Astrocyte of the hippocampus (primary cell): ENCODE measurements at places on chromosomes 4 and X.
A peak's percentile ranks its signal among the peaks of the same experiment; 100 is the strongest.

GRCh38 chrX:133337250-133337649, 78.0 kb downstream of the GPC4 start:
- DNase-seq, result no peak

- peak; percentile 91 for DNase-seq
Measured at GRCh38 chr4:41142376-41143310, 71.7 kb downstream of the APBB2 start.

- peak; percentile 78 for DNase-seq
Measured at GRCh38 chr4:133156096-133156495, 7.0 kb downstream of the PCDH10 start.

- DNase-seq, result no peak
Measured at GRCh38 chr4:101711590-101712260, 78.8 kb upstream of the BANK1 start.

GRCh38 chr4:146032234-146032860, 93.7 kb upstream of the ZNF827 start:
- DNase-seq, result no peak

DNA sequence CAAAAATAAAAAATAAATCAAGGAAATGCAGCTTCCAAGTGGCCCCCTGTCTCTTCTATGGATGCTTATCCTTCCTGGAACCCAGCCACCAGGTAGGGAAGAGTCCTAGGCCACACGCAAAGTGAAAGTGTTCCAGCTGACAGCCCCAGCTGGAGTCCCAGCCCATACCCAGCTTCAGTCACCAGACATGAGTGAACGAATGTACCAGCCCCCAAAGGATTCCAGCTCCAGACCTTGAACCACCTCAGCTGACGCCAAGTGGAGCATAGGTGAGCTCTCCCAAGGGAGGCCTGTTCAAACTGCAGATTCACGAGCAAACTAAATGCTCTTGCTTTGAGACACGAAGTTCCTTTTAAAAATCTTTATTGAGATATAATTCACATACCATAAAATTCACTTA, 62.0 kb downstream of the BCOR start:
- DNase-seq, result no peak

GRCh38 chr4:19520939-19521520, 730.7 kb upstream of the SLIT2 start:
- no peak for DNase-seq

DNA sequence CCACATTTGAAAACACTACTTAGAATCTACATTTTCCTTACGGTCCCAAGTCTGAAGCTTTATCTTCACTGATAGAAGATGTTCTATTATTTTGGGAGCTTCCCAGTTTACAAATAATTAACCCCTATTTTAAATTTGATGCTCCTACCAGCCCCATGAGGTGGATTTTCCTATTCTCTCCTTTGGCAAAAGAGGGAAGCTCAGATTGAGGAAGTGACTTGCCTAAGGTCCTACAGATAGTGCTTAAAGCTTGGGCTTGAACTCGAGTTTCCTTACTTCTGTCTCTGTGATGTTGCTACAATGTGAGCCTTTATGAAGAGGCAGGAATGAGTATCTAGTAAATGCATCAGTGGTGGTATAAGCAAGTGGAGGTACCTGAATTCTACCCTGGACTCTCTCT, 27.5 kb downstream of the HEPH start:
- DNase-seq, result no peak

DNA sequence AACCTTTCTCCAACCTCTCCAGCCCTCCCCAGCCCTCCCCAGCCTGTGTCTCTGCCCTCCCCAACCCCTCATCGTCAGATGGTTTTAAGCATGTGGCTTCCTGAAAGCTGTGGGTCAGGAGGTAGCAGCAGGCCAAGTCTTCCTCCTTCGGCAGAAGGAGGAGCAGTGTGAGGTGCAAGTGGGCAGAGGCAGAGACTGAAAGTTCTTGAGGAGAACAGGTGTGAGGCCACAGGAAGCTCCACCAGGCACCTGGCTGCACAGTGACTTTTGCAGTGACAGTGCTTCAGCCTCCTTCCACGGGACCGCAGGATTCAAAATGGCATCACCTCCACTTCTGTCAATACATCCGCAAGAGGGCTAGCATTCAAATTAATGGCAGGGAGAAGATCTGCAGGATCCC, 203.9 kb upstream of the LEF1 start:
- no peak for DNase-seq

- DNase-seq, result no peak
Measured at GRCh38 chr4:184409911-184410692, 64.2 kb downstream of the IRF2 start.

DNA sequence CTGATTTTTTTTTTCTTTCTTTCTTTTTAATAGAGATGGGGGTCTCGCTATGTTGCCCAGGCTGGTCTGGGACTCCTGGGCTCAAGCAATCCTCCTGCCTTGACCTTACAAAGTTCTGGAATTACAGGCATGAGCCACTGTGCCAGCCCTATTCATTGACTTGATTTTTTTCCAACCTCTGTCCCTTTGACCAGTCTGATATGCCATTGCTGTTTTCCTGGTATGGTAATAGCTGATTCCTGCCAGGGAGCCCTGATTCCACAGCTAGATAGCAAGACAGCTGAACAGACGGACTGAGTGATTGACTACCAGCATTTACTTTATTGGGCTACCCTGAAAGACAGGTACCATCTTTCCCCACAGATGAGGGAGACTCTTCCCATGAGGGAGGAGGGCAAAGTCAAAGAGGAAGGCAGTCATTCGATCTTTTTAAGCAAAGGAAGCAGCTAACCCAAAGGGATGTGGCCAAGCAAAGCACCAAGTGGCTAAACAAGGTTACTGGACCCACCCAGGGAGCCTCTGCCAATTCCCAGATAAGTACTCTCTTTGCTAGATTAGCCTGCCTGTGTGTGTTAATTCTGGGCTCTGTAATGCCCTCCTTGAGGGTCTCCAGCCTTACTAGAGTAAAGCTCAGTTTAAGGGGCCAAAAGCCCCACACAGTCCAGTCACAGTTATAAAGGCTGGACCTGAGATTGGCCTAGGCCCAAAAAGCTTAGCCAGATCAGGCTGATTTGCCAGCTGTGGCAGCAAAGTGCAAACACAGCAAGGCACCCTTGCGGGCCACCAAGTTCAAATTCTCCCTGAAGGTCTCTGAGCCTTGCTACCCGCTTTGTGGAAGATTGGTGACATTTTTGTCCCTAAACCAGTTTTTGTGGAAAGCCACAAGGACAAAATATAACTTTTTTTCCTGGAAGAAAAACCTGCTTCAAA, 192.4 kb upstream of the GPC4 start:
- DNase-seq, result peak; percentile 2

- no peak for DNase-seq
Measured at GRCh38 chr4:141246683-141247429, 26.2 kb downstream of the ZNF330 start.

DNA sequence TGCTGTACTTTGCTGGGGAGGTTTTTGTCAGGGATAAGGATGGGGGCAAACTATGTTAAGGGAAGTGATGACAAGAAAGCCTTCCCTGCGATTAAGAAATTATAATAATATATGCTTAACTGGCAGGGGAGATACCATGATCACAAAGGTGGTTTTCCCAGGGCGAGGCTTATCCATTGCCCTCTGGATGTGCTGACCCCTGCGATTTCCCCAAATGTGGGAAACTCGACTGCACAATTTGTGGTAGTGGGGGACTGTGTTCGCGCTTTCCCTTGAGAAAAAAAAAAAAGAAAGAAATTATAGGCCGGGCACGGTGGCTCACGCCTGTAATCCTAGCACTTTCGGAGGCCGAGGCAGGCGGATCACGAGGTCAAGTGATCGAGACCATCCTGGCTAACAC, 24.5 kb downstream of the SLC25A43 start:
- peak; percentile 20 for DNase-seq

- DNase-seq, result peak; percentile 31
Measured at GRCh38 chrX:7987160-7988012, 60.2 kb upstream of the PNPLA4 start.

DNA sequence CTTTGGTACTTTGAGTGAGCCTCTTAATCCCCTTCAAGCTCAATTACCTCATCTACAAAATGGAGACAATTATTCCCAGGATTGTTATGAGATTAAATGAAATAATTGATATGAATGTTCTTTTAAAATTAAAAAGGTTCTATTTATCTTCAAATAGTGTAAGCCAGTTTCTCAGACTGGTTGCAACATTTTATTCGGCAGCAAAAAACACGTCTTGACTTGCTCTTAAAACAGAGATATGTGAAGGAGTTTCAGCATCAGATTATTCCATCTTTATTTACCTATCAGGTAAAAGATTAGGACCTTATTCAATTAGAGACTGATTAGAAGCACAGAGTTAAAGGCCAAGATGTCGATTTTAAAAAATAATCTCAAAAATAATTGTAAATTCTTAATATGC, 10.5 kb downstream of the NDNF start:
- no peak for DNase-seq

- DNase-seq, result no peak
Measured at GRCh38 chr4:73133784-73134183, 64.3 kb upstream of the COX18 start.

DNA sequence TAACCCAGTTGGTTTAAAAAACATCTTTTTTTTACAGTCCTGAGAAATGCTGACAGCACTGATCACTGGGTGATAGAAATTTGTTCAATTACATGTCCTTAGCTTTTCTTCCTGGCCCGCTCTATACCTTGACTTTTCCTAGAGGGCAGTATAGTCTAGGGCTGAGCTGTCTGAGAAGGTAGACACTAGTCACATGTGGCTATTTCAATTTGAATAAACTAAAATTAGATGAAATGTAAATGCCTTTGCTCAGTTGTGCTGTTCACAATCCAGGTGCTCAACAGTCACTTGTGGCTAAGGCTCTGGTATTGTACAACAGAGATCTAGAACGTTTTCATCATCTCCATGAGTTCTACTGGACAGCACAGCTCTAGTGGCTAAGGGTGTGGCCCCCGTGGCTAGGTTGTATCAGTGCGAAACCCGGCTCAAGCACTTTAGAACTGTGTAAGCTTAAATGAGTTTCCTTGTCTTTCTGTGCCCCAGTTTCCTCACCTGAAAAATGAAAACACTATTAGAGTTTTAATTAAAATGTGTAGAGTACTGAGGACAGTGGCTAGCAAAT, 111.6 kb upstream of the WDR17 start:
- DNase-seq, result no peak

DNA sequence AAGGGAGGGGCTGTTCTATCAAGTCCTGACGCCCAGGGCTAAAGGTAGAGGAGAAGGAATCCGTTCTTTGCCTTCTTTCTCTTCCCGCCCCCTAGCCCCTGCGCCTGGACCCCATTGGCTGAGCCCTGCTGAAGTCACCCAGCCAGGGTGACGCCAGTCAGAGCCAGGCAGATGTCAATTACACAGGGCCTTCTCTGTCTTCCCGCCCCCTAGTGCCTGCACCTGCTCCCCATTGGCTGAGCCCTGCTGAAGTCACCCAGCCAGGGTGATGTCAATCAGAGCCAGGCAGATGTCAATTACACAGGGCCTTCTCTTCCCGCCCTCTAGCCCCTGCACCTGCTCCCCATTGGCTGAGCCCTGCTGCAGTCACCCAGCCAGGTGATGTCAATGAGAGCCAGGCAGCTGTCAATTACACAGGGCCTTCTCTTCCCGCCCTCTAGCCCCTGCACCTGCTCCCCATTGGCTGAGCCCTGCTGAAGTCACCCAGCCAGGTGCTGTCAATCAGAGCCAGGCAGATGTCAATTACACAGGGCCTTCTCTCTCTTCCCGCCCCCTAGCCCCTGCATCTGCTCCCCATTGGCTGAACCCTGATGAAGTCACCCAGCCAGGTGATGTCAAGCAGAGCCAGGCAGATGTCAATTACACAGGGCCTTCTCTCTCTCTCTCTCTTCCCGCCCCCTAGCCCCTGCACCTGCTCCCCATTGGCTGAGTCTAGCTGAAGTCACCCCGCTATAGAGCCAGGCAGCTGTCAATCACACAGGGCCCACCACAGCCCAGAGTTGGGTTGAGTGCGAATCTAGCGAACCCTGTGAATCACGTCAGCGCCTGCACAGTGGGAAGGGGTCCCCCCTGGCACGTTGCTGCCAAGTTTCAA, 46.4 kb downstream of the ASMT start:
- no peak for DNase-seq

GRCh38 chr4:83272900-83273299, 11.7 kb downstream of the COQ2 start:
- no peak for DNase-seq

DNA sequence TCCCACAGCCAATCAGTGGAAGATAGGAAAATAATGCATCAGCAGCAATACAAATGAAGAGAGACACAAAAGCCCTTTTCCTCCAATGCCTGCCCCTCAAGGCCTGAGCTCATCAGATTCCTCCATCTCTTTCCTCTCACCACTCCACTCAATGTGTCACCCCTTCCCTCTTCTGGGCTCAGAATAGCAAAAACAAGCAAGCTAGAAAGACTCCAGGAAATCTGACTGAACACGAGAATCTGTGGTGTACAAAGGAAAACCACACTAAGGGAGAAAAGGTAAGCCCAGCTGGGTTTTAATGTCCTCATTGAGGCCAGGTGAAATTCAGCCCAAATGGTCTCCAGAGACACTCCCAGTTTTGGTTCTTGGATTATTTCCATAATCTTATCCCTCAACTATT, 46.3 kb downstream of the ARHGEF9 start:
- DNase-seq, result no peak

GRCh38 chr4:187396106-187396505, 599.5 kb upstream of the ZFP42 start:
- DNase-seq, result no peak

- DNase-seq, result no peak
Measured at GRCh38 chrX:133965321-133965720, 20.1 kb downstream of the GPC3 start.

DNA sequence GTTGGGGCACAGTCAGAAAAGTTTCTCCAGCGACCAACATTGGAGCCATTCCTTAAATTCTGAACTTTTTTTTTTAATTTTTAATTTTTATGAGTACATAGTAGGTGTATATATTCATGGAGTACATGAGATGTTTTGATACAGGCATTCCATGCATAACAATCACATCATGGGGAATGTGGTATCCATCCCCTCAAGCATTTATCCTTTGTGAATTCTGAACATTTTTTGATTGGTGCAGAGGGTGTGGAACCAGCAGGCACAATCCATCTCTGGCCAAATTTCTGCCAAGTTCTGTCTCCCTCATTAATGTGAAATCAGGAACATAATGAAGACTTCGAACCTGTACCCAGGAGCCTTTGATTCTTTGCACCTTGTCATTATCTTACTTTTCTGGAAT, 267.0 kb downstream of the FRMPD4 start:
- DNase-seq, result peak; percentile 21

GRCh38 chrX:109840585-109840984, 107.5 kb upstream of the ACSL4 start:
- peak; percentile 89 for DNase-seq

- DNase-seq, result peak; percentile 16
Measured at GRCh38 chr4:103786014-103786413, 66.2 kb upstream of the TACR3 start.

- DNase-seq, result peak; percentile 57
Measured at GRCh38 chr4:4395849-4396627, 9.1 kb downstream of the NSG1 start.

GRCh38 chr4:70874268-70875156, 27.7 kb upstream of the MOB1B start:
- DNase-seq, result no peak

- DNase-seq, result no peak
Measured at GRCh38 chr4:188949596-188949995, 810.4 kb downstream of the TRIML1 start.

GRCh38 chr4:55343887-55344286, 2.2 kb upstream of the SRD5A3 start:
- no peak for DNase-seq
